ENCODE measurements at places on chromosomes 1 and 21.
A peak's percentile ranks its signal among the peaks of the same experiment; 100 is the strongest.

- DNase-seq = peak; percentile 5
These were observed 41.7 kb upstream of the ZNF326 start for GRCh38 chr1:89953131-89953626.

GRCh38 chr1:157084720-157085119 lies 14.9 kb downstream of the ETV3L start:
- no peak for DNase-seq

GRCh38 chr1:56098946-56099345 lies 480.4 kb downstream of the PLPP3 start:
- DNase-seq = no peak

- no peak for DNase-seq
These were observed 30.7 kb downstream of the CA6 start for GRCh38 chr1:8976338-8976737.

- no peak for DNase-seq
These were observed 6.4 kb downstream of the TGFB2 start for GRCh38 chr1:218351391-218352074.

DNA sequence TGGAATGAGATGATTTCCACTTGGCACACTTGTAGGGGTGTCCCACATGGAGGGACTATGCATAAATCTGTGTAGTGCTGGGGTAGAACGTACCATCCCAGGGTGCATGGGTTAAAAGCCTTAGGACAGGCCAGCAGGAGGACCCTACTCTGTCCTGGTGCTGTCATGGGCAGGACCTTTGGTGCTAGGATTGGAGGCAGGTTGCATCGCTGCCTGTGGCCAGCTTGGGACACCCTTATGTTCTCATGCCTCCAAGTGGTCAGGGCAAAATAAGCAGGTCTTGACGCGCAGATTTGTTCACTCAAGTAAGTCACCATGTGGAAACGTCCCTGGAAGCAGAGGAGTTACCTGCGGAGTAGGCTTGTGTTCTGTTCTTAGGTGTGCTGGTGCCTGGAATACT lies 49.5 kb upstream of the RAB3GAP2 start:
- DNase-seq = no peak

GRCh38 chr1:159214149-159214760 lies 9.6 kb downstream of the ACKR1 start:
- no peak for DNase-seq

GRCh38 chr1:66217021-66217420 lies 316.9 kb upstream of the SGIP1 start:
- DNase-seq = no peak

DNA sequence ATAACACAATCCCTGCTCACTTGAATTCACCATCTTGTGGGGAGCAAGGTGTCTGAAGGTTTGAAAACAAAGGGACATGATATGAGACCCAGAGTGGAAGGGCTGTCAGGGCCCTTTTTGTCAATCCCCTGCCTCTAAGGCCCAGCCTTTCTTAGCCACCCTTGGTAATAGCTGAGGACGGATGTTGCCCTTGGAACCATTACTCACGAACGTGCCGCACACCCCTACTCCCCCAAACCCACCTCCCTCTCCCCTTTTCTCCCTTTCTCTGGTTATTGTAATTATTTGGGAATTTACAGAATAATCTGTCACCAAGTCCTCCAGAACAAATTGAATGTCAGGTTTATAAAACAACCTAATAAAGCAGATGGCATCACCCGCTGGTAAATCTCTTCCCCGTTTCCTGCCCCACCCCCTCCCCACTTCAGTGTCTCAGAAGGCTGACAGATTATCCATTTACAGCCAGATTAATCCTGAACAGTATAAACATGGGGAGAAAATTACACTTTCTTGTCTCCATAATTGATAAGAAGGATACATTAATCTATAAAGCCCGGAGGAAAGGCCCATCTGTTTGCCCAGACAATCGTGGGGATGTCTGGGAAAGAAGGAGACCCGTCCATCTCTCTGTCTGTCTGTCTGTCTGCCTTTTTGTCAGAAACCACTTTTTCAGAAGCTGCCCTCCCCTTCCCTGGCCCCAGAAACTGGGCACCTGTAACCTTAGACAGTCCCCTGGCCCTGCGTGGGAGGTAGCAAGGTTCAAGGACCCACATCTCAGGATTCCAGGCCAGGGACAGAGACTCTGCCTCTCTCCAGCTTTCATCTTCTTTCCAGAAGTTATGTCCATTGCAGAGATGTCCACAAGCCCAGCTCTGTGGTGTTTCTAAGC lies 60.6 kb upstream of the CD34 start:
- no peak for DNase-seq

GRCh38 chr1:236168716-236169429 lies 26.5 kb downstream of the GPR137B start:
- DNase-seq = no peak

DNA sequence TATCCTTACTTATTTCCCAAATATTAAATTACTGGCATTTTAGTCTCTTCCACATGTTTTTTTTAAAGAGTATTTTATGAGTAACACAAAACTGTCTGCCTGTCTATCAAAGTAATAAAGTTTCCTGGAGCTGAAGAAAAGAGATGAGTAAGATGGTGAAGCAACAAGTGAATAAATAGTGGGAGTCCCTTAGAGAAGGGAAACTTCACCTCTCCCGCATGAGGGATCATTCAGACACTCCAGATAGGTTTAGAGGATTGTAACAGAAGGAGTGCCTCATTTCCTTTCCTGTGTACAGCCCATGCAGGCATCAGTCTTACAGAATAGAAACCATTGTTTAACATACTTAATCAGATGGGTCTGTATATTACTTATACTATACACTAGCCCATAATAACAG lies 205.7 kb downstream of the USP25 start:
- DNase-seq = no peak

DNA sequence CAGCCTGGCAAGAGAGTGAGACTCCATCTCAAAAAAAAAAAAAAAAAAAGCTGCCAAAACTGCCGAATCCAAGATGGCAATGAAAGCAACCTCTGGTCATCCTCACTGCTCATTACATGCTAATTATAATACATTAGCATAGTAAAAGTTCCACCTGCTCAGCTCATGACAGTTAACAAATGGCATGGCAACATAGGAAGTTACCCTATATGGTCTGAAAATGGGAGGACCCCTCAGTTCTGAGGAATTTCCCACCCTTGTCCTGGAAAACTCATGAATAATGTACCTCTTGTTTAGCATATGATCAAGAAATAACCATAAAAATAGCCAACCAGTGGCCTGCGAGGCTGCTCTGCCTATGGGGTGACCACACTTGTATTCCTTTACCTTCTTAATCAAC lies 93.1 kb upstream of the PGBD5 start:
- DNase-seq = no peak

DNA sequence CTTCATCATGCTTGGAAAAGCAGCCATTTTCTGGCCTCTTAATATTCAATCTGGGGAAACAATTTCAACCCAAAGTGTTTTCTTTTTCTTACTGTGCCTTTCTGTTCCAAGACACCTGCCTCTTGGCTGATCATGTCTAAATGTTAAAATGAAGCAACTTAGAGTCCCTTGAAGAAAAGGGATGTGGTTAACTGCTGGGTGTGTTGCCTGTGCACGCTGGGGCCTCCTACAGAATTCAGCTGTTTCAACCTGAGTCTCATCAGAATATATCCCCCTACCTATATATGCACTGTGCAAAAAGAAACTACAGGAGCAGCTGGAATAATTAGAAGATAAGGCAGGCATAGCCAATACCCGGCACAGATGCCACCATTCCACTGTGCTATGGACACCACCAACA lies 222.0 kb downstream of the OMA1 start:
- DNase-seq = no peak

DNA sequence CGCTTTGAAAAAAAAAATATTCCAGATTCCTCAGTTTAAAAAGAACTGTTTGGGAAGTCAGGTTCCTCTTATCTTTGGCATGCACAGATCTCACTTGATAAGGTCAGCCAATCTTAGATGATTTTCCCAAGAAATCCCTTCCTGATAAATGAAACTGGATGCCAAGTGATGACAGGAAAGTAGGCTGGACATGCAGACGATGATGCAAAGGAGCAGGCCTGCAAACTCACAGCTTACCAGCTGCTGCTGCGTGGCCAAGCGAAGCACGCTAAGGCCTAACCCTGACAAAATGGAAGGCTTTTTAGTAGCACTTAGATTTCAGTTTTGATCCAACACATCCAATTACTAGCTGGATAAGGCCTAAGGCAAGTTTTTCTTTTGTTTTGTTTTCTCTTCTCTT lies 10.1 kb downstream of the TADA1 start:
- no peak for DNase-seq

DNA sequence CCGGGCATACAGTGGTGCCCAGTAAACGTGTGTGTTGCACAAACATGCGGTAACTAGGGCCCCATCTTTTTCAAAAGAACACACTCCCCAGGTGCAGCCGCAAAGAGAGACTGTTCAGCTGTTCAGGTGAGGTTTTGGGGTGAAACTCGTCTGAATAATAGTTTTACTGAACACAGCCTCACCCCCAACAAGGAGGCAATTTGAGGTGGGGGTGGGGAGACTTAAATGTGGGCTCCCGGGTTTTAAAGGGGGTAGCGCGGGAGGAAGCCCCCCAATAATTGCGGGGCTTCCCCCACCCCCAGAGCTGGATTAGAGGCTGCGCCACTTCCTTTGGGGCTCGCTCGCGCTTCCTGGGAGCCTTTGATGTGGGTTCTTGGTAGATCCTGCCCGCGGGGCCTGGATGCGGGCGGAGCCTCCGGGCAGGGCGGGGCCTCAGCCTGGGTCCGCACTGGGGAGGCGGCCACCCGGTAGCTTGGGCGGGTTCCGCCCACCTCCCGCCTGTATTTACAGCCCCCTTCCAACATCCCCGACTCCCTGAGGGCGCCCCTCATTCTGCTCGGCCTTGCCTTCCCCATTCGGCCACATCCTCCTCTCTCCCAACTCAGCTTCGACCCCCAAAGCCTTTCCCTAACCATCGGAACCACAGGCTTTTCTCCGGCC lies 6.4 kb upstream of the EPHA2 start:
- DNase-seq = no peak

- DNase-seq = peak; percentile 10
These were observed 9.9 kb downstream of the TSSK3 start for GRCh38 chr1:32372149-32372756.

DNA sequence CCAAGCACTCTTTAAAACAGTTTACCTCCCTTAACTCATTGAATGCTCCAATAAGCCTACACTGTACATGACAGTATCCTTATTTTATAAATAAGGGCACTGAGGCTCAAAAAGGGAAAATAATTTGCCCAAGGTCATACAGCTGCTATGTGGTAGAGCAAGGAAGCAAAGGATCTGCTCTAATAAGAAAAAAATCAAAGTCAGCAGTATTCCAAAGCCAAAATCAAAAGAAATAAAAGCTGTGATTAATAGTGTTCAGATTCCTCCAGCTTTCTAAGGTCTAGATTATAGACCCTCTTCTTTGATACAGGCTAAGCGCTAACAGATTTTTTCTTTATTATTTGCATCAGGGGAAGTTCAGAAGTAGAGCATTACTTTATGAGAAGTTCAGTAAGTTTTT lies 39.3 kb downstream of the IL12RB2 start:
- DNase-seq = no peak

- DNase-seq = no peak
These were observed 19.7 kb downstream of the SRSF4 start for GRCh38 chr1:29162025-29162424.

DNA sequence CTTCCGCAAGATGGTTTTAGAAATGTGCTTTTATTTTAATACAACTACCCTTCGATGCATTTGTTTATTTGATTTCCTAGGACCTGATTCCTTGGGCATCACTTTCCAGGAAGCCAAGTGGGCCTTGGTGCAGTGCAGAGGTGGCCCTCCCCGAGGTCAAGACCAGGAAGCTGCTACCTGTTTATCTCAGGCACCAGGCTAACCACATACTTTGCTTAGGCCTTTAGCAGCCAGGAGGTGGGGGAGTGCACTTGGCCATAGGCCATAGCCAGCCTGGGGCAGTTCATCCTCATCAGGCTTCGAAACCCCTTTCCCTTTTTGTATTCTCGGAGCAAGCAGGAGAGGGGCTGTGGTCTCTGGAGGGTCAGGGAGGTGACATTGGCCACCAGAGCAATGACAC lies 45.4 kb downstream of the SMYD2 start:
- no peak for DNase-seq

DNA sequence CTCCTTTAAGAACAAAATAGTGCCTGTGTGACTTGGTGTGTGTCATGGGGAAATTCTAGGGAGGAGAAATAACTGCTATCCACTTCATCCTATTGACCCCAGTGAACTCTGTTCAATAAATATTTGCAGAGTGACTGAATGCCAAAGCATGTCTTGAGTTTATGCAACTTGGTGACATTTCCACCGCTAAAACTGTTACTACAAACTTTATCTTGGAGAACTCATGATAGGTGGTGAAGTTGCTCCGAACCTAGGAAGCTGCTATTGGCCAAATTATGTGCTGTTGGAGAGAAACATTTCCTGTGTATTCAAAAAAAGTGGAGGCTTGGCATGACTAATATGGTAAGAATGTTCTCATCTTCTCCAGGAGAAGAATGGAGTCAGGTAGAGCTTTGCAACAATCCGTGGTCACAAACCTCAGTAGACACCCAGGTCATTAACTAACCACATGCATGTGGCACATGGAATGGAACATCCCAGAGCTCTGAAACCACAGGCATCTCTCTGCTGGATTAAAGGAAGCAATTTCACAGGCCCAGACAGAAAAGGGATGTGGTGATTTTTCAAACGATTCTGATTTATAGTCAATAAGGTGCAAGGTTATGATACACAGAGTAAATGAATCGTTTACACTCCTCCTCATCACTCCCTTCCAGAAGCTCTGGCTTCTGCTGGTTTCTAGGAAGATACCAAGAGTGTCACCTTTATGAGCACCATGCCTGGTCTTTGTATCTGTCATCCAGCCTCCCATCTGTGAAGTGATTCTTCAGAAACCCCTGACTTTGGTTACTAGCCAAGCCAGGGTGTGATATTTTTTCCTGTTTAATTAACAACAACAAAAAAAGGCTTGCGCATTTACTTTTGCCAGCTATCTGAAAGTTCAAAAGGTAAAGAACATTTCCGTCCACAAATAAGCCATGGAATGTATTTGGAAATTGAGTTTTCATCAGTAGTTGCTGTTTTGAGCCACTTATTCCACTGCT lies 361.1 kb downstream of the TGFB2 start:
- no peak for DNase-seq

DNA sequence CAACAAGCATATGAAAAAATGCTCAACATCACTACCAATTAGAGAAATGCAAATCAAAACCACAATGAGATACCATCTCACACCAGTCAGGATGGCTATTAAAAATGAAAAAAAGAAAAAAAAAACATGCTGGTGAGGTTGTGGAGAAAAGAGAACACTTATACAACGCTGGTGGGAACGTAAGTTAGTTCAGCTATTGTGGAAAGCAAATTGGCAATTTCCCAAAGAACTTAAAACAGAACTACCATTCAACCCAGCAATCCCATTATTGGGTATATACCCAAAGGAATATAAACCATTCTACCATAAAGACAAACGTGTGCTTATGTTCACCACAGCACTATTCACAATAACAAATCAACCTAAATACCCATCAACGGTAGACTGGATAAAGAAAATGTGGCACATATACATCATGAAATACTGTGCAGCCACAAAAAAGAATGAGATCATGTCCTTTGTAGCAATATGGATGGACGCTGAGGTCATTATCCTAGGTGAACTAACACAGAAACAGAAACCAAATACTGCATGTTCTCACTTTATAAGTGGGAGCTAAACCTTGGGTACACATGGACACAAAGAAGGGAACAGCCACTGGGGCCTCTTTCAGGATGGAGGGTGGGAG lies 49.5 kb downstream of the LYST start:
- DNase-seq = no peak

All from NK-92 treated with Interleukin-12 subunit alpha and Interleukin-12 subunit beta, amount 100 ng/mL, for 24 hours (cell line).